ENCODE measurements at places on chromosomes 6 and 20. TPM values are rescaled to one million over a fixed set of nuclear protein-coding genes. Genes with fewer than 3 reads are reported as not detected.

GRCh38 chr20:32488066-32488838, 96.9 kb downstream of the NOL4L start:
- DNase-seq = no peak
- H3K27me3 ChIP-seq = no peaks in the 10 kb centered on the region
- no peaks in the 10 kb centered on the region for H3K36me3 ChIP-seq
- H3K4me1 ChIP-seq = peaks cover 7% of the 10 kb centered on the region
- H3K27ac ChIP-seq = no peak overlapping the region

C20orf204 gene
- total RNA-seq = 0.40 TPM

DNA sequence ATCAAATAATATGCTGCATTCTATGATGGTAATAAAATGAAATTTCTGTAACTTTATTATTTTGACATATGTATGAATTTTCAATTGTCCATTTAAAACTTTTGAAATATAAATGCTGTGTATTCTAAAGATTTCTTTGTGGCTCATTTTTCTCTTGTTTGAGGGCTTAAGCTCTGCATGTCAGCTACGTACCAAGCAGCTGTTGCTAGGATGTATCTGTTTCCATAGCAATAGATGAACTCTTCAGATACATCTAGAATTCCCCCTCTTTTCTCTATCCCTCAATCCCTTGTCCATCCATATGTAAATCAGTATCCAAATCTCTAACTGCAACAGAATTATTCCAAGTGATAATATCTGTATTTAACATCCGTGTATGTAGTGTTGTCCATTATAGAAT, 76.5 kb upstream of the OPRM1 start:
- H3K27me3 ChIP-seq = no peaks in the 10 kb centered on the region
- H3K36me3 ChIP-seq = no peaks in the 10 kb centered on the region
- no peak overlapping the region for H3K4me3 ChIP-seq
- H3K4me1 ChIP-seq = no peaks in the 10 kb centered on the region

DNA sequence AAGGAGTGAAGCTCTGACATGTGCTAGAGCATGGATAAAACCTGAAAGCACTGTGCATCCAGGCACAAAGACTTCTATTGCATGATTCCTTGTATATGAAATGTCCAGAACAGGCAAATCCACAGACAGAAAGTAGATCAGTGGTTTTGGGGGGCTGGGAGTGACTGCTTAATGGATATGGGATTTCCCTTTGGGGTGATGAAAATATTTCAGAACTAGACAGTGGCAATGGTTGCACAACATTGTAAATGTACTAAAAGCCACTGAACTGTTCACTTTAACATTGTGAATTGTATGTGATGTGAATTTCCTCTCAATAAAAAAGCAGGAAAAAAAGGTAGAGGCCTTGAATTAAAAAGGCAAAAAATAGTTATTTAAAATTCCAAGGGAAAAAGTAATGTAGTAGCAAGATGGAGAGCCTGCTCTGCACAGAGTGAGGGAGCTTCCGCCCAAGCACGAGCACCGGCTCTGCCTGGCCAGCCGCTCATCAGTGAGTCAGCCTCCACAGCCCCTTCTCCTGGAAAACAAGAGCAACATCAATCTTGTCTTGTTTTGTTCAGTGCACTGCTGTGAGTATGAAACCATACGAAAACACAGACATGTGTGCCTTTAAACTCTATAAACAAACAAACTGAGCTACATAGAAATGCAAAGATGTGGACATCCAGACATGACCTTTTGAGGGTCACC, 74.6 kb upstream of the THBS2 start:
- DNase-seq = no peak
- H3K4me1 ChIP-seq = no peaks in the 10 kb centered on the region
- H3K27ac ChIP-seq = no peak overlapping the region
- no peak overlapping the region for H3K4me3 ChIP-seq

- H3K4me1 ChIP-seq = no peaks in the 10 kb centered on the region
- H3K27ac ChIP-seq = no peak overlapping the region
- H3K4me3 ChIP-seq = no peak overlapping the region
- no peaks in the 10 kb centered on the region for H3K27me3 ChIP-seq
Observed at GRCh38 chr6:72653026-72653425, 31.2 kb downstream of the KCNQ5 start.

SCGN gene
- 0.27 TPM for total RNA-seq

GRCh38 chr20:54475334-54476168, at the start of gene DOK5:
Gene DOK5, plus strand, starts transcription at chr20:54475593. Its CDS starts 354 bp downstream, at chr20:54475947.
- no peaks in the 10 kb centered on the region for H3K36me3 ChIP-seq
- peak; percentile 66 for DNase-seq
- no peaks in the 10 kb centered on the region for H3K27me3 ChIP-seq
- no peaks in the 10 kb centered on the region for H3K4me1 ChIP-seq
- H3K4me3 ChIP-seq = peak within 1 kb of the TSS; percentile 66

GRCh38 chr6:28712982-28713381, 187.3 kb downstream of the GPX5 start:
- DNase-seq = no peak
- no peak overlapping the region for H3K4me3 ChIP-seq
- H3K4me1 ChIP-seq = no peaks in the 10 kb centered on the region
- no peaks in the 10 kb centered on the region for H3K36me3 ChIP-seq
- no peak overlapping the region for H3K27ac ChIP-seq

GTSF1L gene
- total RNA-seq = not detected

DNA sequence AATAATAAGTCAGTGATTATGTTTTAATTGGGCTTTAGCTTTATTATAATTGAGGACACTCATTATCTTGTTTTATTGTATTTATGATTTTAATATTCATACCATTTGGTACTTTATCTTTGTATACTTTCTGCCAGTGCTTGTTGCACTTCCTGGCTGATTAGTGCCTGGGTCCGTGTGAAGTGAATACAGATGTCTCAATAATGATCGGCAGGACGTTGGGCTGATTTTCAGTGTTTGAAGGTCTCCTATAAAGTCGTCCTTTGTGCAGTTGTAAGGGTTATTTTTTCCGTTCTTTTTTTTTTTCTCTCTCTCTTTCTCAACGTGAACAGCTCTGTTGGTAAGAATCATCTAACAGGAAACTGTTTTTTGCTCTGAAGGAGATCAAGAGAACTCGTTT, 450.0 kb upstream of the POU3F2 start:
- no peak for DNase-seq
- no peaks in the 10 kb centered on the region for H3K27me3 ChIP-seq
- H3K4me3 ChIP-seq = no peak overlapping the region
- no peak overlapping the region for H3K27ac ChIP-seq
- no peaks in the 10 kb centered on the region for H3K4me1 ChIP-seq
- no peaks in the 10 kb centered on the region for H3K36me3 ChIP-seq

LGSN gene
- total RNA-seq = not detected

DNA sequence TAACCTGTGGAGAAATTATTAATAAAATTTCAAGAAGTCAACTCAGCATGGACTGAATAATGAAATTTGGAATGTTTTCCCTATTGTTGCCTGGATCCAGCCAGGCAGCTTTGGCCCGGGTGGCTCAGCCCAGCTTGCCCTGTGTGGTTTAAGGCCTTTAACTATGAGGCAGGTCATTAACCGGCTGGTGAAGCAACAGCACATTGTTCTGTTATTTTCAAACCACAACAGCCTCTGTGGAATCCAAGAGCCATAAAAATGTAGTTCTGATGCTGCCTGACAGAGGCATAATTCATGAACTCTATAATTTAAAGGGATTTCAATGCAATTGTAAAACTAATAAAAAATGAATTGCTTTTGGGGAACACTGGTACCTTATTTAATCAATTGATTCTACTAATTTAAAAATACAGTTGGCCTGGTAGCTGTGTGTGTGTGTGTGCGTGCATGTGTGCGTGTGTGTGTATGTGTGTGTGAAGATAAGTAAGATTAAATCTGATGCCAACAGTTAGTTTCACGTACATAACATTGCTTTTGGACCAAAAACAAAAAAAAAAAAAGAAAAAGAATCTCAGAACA, 117.7 kb downstream of the RPS12 start:
- no peak overlapping the region for H3K4me3 ChIP-seq
- DNase-seq = no peak
- no peaks in the 10 kb centered on the region for H3K4me1 ChIP-seq
- peaks cover 4% of the 10 kb centered on the region for H3K27me3 ChIP-seq

CBLN4 gene
- not detected for total RNA-seq

SLC13A3 gene
- total RNA-seq = 0.38 TPM

TNFRSF6B gene
- 0.56 TPM for total RNA-seq

- no peaks in the 10 kb centered on the region for H3K36me3 ChIP-seq
- H3K4me3 ChIP-seq = no peak overlapping the region
- no peaks in the 10 kb centered on the region for H3K27me3 ChIP-seq
- H3K4me1 ChIP-seq = no peaks in the 10 kb centered on the region
- no peak overlapping the region for H3K27ac ChIP-seq
Observed at GRCh38 chr6:64185621-64186020, 550.0 kb downstream of the PHF3 start.
